ENCODE measurements at places on chromosomes 11 and 22.
A peak's percentile ranks its signal among the peaks of the same experiment; 100 is the strongest.

- no peak for DNase-seq
These were observed 2.3 kb downstream of the NUDT8 start for GRCh38 chr11:67627441-67627811.

DNA sequence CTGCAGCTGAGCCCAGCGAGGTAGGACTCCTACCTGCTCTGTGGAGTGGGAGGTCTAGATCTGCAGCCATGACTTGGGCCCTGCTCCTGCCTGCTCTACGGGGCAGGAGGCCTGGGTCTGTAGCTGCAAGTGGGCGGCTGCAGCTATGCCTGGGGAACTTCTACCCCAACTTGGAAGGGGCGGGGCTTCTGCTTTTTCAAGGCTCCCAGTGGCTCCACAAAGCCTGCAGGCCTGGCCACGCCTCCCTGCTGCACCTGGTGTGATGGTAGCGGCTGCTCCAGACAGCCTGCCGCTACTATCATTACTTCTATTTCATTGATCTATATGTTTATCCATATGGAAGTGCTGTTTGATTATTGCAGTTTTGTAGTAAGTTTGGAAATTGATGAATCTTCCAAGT lies 121.2 kb downstream of the NELL1 start:
- no peak for DNase-seq

DNA sequence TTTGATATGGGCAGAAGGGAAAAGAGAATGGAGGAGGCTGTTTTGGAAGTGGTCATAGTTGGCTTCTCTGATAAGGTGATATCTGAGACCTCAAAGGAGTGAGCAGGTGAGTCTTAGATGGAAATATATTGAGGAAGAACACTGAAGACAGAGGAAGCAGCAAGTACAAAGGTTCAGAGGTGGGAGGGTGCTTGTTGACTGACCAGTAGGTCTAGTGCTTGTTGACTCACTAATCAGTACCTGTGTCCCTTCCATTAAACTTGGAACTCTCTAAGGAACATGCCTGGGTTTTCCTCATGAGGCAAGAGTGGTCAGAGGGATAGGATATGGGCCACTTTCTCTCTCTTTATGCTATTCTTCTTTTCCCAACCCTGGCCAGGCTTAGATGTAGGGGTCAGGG lies 25.6 kb upstream of the GLYATL1 start:
- no peak for DNase-seq

DNA sequence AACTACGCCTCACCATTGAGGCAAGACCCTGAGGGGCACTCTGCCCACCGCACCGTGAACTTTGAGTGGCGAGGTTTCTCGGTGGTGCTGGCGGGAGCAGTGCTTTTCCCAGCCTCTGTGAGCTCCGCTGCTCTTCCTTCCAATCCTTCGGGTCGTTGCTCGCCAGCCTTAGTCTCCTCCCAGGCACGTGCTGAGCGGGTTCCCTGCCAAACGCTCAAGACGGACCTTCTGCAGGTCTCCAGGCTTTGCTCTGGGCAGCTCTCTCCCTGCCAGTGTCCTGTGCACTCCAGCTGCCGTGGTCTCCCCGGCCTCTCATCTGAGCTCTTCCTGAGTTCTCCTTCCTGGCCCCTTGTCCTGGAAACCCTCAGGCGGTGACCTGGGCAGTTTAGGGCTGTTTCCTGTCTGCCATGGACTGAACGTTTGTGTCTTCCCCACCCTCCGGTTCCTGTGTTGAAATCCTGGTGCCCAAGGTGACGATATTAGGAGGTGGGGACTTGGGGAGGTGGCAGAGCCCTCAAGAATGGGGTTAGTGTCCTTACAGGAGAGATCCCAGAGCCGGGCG lies 11.2 kb upstream of the MUC6 start:
- DNase-seq, result no peak

DNA sequence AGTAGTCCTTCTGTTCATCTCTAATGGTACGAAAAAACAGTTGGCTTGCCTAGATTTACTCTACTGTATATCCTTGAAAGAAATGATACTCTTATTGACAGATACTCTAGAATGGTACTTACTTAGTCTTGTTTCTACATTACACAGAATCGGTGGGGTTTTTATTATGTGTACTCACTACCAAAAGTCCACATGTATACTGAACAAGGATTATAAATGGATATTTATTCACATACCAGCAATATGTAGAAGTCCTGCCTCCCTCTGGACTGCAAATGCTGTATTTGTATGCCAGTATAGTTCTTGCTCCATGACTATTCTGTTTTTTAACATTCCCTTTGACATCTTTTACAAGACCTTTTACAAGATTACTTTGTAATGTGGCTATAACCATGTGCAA lies 13.9 kb downstream of the PCF11 start:
- no peak for DNase-seq

DNA sequence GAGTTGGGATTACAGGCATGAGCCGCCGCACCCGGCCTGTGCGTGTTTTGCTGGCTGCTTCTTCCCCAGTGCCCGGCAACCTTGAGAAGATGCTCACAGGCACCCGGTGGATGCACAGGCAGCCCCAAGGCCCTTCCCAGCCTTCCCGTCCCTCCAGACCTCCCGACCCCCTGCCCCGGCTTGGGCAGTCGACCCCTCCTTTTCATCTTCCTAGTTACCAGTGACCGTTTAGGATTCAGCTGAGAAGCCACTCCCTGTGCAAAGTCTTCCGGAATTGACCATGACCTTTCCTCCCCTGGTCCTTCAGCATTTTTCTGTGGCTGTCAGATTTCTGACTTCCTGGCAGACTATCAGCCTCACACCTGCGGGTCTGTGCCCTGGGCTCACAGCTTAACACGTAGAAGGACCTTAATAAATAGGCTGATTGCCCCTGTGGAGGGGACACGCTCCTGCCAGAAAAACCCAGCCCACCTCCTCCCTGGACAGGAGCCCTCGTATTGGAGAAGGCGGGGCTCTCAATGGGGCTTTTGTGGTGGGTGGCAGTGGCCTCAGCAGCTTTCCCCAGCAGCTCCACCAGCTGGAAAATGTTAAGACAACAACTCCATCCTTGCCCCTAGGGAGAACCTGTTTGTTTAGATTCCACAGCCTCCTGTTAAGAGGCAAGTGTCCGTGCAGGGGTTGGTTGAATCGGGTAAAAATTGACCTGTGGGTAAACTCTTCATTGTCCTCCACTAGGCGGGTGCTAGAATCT lies 10.4 kb upstream of the ANO1 start:
- DNase-seq, result no peak

DNA sequence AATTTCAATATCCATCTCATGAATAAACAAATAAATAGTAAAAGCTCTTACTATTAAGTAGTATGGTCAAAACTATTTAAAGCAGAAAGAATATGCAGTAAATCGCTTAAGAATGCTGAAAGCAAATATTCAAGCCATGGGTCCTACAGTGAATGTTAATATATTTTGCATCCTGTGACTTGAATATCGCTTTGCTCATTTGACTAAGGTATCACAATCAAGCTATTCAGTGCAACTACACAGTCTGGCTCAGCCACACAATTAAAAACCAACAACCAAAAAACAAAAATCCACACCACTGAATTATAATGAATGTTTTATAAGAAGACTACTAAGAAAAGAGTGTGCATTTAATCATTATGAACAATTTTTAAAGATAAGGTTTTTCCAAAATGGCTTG lies 45.3 kb downstream of the RAB6A start:
- no peak for DNase-seq

DNA sequence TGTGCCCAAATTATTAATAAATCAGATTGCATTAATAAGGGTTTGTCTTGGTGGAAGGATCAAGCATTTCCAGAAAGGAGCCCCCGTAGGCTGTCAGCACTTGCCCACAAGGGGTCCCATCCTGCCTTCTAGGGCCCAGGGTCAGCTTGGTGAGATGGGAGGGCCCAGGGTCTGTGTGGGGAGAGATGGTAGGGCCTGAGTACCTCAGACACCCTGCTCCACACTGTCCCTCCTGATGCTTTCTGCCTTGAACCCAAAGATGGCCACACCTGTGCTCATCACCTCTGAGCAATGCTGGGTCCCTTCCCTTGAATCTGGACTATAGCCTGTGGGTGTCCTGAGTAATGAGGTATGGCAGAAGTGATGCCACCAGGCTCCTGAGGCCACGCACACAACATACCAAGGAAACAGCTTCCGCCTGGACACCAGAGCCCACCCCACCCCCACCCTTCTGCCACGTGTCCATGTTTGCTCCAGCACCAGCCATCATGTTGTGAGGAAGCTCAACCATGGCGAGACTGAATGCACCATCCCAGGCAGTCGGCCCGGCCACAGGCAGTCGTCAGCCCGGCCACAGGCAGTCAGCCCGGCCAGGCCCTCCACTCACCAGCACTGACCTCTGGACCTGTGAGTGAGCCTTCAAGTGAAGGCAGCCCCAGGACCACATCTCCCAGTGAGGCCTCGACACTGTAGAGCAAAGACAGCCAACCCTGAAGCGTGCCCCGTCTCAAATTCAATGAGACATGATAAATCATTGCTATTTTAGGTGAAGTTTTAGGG lies 6.8 kb downstream of the BET1L start:
- no peak for DNase-seq

GRCh38 chr11:20770414-20770946 lies 101.1 kb downstream of the NELL1 start:
- DNase-seq, result no peak

DNA sequence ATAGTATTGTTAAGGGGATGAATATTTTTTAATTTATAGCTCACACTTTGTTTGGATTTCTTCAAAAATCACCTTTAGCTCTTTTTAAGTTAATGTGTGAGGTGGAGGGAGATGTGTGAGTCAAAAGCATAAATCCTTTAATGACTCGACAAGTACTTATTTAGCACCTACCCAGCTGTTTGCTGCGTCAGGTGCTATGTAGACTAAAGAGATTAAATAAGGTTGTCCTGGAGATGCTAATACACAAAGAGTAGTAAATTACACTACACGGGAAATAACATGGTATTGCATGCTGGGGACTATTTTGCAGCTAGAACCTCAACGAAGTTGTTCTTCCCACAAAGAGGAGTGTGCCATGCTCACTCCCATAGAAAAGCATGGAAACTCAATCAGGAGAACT lies 583.3 kb upstream of the TENM4 start:
- DNase-seq, result no peak

GRCh38 chr22:50522806-50523438 lies 2.5 kb downstream of the SCO2 start:
- peak; percentile 19 for DNase-seq

DNA sequence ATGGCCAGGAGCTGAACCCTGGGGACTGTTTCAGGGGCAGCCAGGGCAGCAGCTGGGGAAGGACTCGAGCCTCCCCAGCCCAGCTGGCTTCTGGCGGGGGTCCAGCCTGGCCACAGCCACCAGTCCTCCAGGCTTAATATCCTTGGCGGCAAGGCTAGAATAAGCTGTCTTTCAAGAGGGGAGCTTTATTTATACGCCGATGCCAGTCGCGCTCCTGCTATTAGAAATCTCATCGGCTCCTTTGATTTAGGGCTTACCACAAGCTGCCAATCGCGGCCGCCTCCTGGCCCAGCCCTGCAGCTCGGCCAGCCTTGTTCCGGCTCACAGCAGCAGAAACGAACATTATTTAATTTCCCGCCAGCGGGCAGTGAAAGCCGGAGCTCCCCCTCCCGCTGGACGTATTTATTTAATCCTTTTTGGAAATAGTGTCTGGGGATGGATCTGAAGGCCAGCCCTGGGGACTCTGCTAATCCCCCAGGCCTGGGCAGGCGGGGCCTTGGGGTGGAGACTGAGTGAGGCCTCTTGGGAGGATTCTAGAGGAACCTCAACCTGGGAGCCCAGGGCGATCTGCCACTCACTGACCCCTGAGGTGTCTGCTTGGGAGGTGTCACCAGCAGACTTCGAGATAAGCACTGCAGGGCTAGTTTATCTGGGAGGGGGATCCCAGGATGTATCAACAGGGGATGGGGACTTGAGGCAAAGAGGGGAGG lies 363.1 kb downstream of the MN1 start:
- DNase-seq, result no peak

- DNase-seq, result no peak
These were observed 8.7 kb downstream of the SNRPD3 start for GRCh38 chr22:24564376-24565058.

- no peak for DNase-seq
These were observed 70.4 kb downstream of the IGLL1 start for GRCh38 chr22:23509571-23510302.

GRCh38 chr11:97963528-97964331 lies 1057.0 kb upstream of the CNTN5 start:
- no peak for DNase-seq

DNA sequence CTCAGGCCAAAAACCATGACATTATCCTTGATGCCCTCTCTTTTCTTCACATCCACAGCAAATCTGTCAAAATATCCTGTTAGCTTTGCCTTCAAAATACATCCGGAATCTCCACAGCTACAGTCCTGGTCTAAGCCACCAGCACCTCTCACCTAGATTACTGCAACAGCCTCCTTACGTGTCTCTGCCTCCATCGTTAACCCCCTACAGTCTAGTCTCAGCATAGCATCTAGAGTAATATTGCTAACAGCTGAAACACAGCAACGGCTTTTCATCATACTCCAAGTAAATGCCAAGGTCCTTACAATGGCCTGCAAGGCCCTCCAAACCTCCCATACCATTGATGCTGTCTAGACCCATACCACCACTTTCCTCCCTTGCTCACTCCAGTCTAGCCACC lies 4.4 kb downstream of the TSG101 start:
- no peak for DNase-seq

DNA sequence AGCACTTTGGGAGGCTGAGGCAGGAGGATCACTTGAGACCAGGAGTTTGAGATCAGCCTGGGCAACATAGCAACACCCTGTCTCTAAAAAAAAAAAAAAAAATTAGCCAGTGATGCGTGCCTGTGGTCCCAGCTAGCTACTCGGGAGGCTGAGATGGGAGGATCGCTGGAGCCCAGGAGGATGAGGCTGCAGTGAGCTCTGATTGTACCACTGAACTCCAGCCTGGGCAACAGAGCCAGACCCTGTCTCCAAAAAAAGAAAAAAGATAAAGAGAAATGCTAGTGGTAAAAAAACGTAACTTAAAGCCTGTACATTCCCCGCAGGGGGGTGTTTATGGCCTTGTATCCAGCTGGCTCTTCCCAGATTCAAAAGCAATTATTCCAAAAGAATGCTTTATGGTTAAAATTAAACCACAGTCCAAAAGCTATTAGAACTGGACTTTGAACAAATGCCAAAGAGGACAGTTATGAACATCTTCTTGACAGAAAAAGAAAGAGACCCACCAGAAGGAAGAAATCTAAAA lies 16.4 kb upstream of the SNX32 start:
- peak; percentile 3 for DNase-seq

DNA sequence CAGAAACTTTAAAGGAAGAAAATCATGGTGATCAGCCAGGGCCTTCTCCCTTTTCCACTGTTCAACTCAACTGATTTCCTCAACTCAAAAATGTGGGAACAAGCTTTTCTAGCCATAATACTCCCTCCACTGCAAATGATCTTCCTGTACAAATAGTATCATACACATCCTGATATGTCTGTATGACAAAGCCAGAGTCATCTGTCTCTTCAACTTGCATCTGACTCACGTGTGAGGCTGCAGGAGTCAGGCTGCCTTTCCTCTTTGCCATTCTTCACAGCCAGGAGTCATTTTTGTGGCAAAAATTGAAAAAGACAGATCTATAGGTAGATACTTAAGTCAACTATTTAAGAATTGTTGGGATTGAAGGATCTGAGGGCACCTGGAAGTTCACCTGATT lies 13.3 kb downstream of the PATZ1 start:
- no peak for DNase-seq

Measured in suppressor macrophage treated with lipopolysaccharide for 4 hours (primary cell).